GM13977 (cell line): ENCODE measurements at places on chromosomes 4 and X.

GRCh38 chrX:36348509-36348908, 429.0 kb downstream of the CFAP47 start:
- no peak for DNase-seq

GRCh38 chr4:102642631-102643298, 118.0 kb downstream of the MANBA start:
- DNase-seq, result no peak

DNA sequence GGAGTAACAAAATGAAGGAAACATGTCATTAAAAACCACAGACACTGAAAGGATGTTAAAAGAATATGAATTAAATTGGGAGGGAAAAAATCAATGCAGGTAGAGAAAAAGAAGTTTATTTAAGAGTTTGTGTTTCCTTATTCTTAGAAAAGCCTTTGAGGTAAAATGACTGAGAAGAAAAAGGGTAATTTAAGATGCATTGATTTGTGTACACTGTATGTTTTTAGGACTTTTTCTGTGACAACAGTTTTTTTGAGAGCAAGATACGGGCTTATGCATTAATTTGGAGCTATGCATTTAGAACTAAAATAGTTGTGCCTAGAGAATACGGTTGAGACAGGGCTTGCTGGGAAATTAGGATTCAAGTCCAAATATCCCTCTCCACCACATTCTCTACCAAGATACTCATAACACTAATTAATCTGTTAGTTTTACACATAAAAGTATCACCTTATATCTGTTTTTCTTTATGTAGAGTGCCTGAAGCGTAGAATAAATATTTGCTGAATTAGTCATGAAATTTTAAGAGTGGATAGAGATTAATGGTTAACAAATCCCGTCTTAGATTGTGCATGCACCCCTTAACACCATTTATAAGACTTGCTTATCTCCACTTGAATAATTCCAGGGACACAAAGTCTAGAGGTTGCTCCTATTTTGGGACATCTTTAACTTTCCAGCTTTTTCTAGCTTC, 232.5 kb downstream of the PCDH7 start:
- DNase-seq, result no peak

DNA sequence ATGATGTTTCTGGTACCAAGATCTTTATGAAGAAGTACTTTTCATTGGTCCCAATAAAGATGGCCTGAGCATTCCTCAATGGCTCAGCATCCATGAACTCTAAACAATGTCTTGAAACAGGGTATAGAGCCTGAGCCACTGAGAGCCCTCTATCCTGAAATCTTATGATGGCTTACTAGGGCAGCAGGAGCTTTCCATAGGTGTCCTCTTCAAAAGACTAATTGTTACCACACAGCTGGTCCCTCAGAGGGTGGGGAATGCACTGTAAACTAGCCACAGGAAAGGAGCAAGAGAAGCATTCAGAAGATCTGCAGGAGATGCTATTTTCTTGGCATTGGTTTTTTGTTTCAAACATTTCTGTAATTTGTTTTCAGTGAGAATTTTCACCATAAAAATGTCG, 5.6 kb upstream of the BANK1 start:
- DNase-seq, result no peak

- DNase-seq, result no peak
These were observed 172.3 kb downstream of the SPRY1 start for GRCh38 chr4:123568936-123569335.

DNA sequence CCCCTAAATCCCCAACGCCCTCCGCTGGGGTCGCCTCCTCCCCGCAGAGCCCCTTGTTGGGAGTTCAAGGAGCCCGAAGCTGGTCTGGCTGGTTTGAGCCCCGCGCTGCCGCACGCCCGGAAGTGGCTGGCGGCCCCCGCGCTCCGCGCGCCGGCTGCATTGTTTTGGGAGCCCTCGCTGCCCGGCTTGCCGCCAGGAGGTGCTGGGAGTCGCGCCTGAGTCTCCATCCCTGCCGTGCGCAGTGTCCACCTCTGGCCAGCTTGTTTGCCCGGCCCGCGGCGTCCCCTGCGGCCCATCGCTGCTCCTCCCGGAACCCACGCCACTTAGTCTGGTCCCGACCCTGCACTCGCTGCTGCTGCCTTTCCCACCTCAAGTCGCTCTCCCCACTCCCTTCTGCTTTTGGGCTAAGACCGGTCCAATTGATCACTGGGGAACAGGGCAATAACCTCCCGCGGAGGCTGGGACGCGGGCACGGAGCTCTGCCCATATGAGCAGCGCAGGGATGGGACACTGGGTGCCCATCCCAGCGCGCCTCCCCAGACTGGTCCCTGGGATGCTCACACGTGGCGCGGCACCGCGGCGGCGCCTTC, 2.2 kb upstream of the SFRP2 start:
- peak; percentile 66 for DNase-seq

DNA sequence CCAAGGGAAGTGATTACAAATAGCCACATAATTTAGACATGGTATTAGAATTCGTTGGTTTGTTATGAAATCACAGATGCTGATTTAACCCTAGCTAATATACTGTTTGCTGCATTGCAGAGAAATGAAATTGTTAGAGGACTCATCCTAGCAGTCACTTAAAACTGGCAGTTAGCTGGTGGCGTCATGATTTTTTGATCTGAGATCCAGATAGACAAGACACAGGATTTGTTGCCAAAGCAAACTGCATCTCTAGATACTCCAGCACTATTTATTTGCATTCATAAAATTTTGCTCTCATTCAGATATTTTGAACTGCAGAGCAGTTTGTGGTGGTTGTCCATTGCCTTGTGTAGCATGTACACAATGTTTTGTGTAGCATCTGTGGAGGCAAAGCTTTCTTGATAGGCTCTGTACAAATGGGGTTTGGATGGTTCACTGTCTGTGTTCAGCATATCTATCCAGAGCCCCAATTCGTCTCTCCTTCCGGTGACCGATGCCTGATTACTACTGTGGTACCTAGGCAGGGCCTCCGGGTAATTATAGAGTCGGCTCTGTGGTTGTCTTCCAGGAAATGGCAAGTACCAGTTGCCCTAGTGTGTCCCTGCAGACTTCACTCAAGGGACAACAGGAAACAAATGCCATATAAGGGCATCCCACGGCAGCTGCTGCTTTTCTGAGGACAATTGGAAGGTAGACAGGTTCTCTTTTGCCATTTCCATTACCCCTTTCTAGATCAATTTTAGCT, 30.1 kb upstream of the SPARCL1 start:
- no peak for DNase-seq

DNA sequence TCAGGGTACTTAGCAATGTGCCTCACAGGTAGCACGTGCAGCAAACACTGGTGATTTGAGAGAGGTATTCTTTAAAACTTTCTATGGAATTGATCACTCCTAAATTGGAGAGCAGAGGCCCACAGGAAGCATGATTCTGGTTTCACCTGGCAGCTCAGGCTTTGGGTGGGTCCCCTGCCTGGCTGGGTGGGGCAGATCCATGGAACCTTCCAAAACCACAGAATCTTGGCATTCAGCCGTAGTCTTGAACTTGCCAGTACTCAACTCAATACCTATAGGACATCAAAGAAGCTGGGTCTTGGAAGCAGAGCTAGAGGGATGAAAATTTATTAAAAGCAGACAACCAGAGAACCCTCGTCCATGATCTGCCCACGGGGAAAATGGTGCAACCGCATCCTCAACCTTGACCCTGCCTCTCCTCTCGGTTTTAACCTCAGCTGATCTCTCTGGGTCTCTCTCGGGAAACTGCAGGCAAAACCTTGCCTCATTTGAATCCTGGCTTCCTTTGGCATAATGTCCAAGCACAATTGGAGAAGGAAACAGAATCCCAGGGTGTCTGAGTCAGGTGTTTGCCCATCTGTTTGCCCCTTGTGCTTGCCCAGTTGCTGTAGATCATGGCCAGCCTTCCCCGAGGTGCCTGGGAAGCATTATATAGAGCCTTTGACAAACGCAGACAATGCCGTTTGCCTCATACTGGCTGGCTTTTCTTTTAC, 22.9 kb downstream of the OTOP1 start:
- no peak for DNase-seq

DNA sequence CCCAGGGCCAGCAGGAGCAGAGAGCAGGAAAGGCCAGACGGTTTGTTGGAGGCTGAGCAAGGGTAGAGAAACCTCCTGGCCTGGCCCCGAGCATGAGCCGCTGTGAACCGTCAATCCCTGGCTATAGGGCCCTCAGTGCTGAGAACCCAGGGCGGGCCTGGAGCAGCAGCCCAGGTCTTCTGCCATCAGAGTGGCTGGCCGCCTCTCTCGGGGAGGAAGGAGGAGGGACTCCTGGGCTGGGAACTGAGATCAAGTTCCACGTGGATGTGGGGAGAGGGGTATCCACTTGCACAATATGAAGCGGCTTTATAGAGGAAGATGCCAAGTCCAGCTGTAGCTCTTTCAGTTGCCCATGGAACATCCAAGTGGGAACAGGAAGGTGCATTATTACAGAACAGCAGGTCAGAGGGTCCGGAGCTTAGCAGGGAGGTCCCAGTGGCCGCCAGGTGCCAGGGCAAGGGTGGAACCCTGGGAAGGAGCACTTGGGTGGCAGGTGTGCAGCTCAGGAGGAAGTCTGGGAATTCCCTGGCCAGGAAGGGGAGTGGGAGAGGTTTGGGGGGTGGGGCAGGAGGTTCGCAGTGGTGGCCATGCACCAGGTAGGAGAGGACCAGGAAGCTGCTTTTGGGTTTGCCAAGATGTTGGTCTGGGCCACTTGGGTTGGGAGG, 31.7 kb upstream of the CRMP1 start:
- no peak for DNase-seq

- no peak for DNase-seq
These were observed 170.3 kb downstream of the MOSPD2 start for GRCh38 chrX:15043538-15043937.

- DNase-seq, result no peak
These were observed at the start of gene RTL3 for GRCh38 chrX:78658845-78659744. Gene RTL3 (minus strand): TSS chrX:78659328. CDS start chrX:78658420, 908 bp downstream.

- DNase-seq, result no peak
These were observed 36.9 kb downstream of the SORBS2 start for GRCh38 chr4:185774845-185775680.

GRCh38 chr4:6939761-6940743, 30.4 kb downstream of the TBC1D14 start:
- peak; percentile 52 for DNase-seq

DNA sequence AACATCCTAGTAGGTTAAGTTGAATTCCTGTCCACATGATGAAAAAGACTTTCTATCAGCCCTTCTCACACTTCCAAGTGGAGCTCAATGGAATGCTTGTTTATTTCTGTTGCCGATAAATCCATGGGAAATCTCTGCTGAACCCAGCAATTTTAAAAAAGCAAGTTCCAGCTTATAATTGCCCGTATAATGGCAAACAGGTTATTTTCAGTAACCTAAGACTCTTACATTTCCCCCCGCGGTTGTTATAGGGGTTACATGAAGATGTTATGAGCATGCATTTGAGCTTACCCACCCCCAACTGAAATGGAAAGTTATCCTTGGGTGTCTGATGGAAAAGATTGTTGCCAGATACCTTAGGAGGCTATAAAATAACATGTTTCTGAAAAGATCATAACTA, 136.2 kb downstream of the PALLD start:
- no peak for DNase-seq

- DNase-seq, result no peak
These were observed 77.2 kb downstream of the SH3KBP1 start for GRCh38 chrX:19810006-19810774.

- DNase-seq, result no peak
These were observed 760.6 kb upstream of the EPHA5 start for GRCh38 chr4:66430856-66431255.

- no peak for DNase-seq
These were observed 28.2 kb downstream of the PHKA1 start for GRCh38 chrX:72685810-72686456.

GRCh38 chrX:66013194-66013816, 26.6 kb downstream of the VSIG4 start:
- DNase-seq, result no peak

GRCh38 chrX:65712005-65712806, 44.8 kb downstream of the MSN start:
- no peak for DNase-seq

- no peak for DNase-seq
These were observed 96.6 kb upstream of the GATB start for GRCh38 chr4:151857368-151857767.

- no peak for DNase-seq
These were observed 996.9 kb upstream of the GRIA3 start for GRCh38 chrX:122187069-122187713.

DNA sequence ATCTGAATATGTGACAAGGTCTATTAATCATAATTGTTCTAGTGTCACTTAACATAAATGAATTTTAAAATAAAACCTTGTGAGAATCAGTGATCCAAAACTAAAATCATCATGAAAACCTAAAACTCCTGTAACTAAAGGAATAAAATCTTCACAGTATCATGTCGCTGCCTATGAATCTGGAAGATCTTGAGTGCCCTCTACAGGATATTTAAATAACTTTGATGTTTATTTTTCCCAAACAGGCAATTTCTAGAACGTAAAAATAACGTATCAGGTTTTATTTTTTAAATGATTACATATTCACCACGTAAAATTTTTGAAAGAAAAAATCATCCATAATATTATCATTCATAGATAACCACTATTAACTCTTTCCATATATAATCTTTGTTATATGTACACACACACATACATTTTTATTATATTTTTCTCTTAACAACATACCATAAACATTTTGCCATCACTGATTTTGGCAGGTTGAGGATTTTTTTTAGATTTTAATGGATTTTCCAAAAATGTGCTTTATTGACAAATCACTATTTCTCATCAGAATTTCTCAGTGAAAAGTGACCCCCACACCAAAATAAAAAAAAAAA, 79.6 kb downstream of the COMMD8 start:
- DNase-seq, result peak; percentile 40

DNA sequence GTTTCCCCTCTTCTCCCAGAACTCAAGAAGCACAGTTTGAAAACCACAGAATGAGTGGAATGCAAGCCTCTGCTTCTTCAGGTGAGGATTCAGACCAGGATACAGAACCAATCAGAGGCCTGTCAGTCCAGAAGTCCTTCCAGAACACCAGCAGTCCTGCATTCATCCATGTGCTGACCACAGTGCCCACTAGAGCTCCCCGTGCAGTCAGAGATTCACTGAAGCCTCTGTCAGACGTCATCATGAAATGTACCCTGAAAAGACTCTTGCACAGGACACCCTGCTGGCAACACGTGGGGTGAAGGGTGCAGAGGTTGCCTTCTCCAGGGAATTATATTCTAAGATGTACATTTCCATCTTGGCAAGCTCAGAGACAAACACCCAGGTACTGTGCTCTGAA, 75.9 kb upstream of the LSM6 start:
- no peak for DNase-seq

DNA sequence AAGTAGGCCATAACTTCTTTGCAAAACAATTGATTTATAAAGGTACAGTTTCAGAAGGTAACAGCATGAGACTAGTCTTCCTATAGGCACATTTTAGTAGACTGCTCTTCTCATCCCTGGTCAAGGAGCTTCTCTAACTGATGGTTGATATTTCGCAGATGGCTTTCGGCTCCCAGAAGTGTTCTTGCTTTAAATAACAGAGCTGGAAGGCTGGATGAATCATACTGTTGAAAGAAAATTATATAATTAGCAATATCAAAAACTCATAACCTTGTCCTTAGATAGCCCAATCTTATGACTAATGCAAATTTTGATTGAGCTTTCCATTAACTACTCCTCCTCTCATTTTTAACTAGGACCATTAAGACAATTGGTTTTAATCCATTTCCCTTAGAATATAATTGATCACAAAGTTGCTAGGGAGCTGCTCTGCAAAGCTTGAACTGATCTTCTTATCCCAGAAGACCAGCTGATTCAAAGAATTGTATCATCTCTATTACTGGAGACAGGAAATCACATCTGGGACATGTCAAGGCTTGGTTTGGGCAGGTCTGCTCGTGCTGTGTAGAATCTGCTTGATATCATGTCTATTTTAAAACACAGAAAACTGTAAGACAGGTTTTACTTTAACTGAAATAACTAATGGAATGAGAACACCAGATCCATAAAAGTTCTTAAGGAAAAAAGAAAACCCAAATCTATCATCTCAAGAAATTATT, 38.6 kb downstream of the CENPU start:
- DNase-seq, result no peak
